ENCODE measurements at places on chromosomes 4 and X.

- peak; percentile 59 for DNase-seq
Measured at GRCh38 chr4:40334591-40335524, at the start of gene CHRNA9. TSS of gene CHRNA9 (plus strand) at chr4:40335333. CDS start at chr4:40335468, 135 bp downstream.

- DNase-seq, result no peak
Measured at GRCh38 chr4:81494031-81494431, 22.3 kb upstream of the RASGEF1B start.

DNA sequence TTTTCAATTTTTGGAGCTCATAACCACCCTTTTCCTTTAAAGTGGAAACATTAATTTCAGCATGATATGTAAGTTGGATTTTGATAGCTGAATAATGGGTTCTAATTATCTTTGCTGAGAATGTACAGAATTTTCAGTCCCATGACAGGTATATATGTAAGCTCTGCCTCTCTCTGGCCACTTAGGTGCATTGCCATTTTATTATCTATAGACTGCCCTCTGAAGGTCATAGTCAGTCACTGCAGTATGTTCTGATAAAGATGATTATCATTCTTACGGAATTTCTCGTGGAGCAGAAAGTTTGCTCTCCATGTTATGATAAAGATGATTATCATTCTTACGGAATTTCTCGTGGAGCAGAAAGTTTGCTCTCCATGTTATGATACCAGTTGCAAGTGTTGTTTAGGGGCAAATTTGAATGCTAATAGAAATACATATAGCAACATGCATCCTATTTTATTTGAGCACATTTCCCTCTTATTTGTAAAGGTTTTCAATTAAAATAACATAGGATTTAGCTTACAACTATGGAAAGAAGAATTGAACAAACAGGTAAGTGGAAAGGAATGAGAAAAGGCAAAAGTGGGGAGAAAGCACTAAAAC is 10.4 kb downstream of the AFP start:
- peak; percentile 81 for DNase-seq

GRCh38 chrX:13688958-13689740 is at the start of gene RAB9A:
TSS of gene RAB9A (plus strand) at chrX:13689128. CDS start at chrX:13708747, 19,619 bp downstream.
- peak; percentile 79 for DNase-seq

DNA sequence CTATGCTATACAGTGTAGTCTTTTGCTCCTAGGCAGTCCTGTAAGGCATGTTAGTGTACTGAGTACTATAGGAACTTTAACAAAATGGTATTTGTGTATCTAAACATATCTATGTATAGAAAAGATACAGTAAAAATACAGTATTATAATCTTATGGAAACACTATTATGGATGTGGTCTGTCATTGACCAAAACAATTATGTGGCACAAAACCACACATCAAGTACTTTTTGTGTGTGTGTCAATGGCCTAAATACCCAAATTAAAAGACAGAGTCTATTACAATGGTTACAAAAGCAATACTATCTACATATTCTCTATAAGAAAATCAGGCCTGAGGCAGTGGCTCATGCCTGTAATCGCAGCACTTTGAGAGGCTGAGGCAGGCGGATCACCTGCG is 610.2 kb upstream of the NDST4 start:
- DNase-seq, result no peak

DNA sequence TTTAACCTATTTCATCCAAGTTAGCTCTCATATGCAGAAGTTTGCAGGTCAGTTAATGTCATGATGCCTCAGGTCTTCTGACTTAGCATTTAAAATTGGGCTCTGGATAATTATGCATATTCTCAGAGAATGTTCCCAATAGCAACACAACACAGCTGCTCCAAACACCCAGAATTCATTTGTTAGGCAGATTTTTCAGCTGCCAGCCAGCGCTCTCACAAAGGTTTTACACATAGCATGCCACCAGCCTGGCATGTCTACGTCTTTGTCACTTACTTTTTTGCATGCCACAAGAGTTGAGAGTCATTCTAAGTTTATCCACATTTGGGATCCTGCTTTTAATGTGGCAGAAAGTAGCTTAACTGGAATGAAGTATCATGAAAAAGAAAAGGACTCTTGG is 84.8 kb downstream of the LIMCH1 start:
- DNase-seq, result peak; percentile 44

DNA sequence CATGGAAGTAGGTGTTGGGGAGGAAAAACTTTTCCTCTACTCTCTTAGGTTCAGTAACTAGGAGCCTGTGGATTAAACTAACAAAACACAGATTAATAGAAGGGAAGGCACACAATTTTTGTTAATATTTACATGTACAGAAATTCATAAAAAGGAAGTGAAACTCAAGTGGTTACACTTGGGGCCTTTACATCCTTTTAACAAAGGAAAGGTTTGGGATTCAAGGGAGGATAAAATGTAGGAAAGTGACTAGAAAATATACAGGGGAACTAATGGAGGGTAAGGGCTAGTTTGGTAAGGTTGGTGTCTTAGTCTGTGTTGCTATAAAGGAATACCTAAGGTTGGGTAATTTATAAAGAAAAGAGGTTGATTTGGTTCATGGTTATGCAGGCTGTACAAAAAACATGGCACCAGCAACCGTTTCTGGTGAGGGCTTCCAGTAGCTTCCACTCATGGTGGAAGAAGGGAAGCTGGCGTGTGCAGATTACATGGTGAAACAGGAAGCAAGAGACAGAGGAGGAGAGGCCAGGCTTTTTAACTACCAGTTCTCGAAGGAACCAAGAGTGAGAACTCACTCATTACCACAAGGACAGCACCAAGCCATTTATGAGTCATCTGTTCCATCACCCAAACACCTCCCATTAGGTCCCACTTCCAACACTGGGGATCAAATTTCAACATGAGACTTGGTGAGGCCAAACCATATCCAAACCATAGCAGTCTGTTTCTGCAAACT is 124.4 kb downstream of the CHRDL1 start:
- DNase-seq, result no peak

GRCh38 chrX:106897259-106897658 is 5.9 kb downstream of the RIPPLY1 start:
- no peak for DNase-seq

DNA sequence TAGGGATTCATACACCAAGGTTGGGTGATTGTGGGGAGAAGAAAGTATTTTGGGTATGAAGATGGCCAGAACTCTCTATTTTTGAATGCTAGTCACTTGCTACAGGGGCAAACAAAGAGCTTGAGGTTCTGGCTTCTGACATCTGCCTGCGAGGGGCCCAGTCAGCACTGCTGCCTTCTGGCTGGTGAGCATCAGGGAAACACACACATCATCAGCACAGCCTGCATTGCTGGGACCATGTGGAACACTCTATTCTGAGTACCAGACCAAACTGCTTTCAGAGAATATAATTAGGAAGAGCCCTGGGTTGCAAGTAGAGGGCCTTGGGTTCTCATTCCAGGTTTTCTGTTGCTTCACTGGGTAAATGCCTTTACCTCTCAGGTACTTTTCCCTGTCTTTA is 14.1 kb downstream of the TRPC5 start:
- no peak for DNase-seq

GRCh38 chrX:69068301-69069085 is 96.8 kb downstream of the PJA1 start:
- DNase-seq, result no peak

GRCh38 chr4:47717188-47717587 is 120.7 kb downstream of the CORIN start:
- peak; percentile 45 for DNase-seq

DNA sequence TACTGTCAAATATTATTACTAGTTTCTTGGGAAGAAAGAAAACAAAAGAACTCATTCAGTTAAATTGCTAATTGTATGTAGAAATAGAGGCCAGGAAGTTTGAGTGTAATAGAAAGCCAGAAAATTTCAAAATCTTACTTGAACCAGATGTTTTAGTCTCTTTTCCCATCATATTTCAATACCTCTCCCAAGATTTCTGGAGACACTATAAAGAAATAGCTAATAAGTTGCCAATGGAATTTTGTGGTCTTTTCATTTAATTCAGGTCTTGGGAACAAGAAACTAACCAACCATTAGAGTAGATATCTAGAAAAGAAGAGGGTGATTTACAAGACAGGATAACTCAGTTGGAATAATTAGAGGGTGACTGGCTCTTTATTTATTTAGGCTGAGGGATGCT is 112.2 kb downstream of the AGTR2 start:
- DNase-seq, result no peak

DNA sequence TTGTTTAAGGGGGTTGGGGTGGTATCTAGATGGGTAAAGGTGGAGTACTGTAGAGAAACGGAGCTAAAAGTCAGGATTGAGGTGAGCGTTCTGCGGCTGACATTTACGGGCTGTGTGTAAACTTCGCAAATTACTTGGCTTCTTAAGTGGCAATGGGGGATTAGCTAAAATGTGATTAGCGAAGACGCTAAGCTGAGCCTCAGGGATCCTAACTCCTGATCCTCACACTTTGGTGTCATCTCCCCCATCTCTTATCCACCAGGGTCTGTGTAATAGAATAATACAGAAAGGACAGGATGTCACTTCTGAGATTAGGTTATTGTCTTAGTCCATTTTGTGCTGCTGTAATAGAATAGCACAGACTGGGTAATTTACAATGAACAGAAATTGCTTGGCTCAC is 10.6 kb upstream of the FAT1 start:
- DNase-seq, result no peak

DNA sequence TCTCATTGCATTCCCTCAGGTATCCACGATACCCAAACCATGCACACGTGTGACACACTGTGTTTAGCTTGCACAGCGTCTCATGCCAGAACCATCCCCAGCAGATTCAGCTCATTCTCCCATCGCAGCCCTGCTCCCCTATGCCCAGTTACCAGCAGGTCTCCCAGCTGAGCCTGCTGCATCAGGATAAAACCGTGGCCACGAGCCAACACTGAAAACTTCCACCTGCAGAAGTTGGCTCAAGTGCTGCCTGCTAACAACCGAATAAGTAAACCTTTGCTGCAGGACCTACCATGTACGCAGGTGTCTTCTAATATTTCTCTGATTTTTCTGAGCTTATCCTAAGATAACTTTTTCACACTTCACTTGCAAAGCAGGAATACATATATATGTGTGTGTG is 120.4 kb upstream of the STS start:
- DNase-seq, result no peak

GRCh38 chrX:56802428-56802827 is 73.4 kb downstream of the NBDY start:
- DNase-seq, result no peak

- DNase-seq, result no peak
Measured at GRCh38 chrX:115367455-115367854, 77.9 kb downstream of the LUZP4 start.

- DNase-seq, result no peak
Measured at GRCh38 chr4:163591614-163592020, 97.1 kb downstream of the TMA16 start.

GRCh38 chr4:86557526-86557925 is 36.6 kb upstream of the PTPN13 start:
- DNase-seq, result no peak

DNA sequence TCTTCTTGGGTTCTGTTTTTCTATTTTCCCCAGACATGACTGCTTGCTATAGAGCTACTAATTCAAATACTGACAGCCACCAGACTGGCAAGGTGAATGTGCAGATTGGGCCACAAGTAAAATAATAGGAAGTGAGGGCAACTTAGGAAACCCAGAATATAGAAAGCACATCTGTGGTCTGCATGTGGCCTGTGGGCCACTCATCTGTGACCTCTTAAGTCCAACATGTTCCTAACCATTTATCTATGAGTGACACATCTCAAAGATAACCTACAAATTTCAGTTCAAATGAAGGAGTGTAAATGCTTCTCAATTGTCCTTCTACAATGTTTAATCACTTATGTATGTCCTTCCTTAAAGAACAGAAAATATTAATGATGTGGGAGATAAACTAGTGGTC is 128.9 kb downstream of the REELD1 start:
- no peak for DNase-seq

GRCh38 chr4:164943192-164943591 is 34.3 kb downstream of the TRIM61 start:
- DNase-seq, result no peak

DNA sequence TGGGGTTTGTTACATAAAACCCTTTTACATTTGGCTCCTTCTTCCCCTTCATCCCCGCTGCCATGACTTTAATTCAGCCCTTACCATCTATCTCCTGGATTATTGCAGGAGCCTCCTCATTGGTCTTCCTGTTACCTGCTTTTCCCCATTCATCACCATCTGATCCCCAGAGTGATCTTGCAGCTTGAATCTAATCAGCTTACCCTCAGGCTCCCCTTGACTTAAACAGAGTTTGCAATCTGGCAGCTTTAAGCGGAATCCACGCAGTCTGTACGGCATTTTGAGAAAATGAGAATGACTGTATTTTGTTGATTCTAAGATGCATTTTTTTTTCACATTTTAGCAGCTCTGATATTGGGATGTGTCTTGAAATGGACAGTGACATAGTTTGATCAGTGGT is 14.9 kb upstream of the PPEF1 start:
- DNase-seq, result no peak

DNA sequence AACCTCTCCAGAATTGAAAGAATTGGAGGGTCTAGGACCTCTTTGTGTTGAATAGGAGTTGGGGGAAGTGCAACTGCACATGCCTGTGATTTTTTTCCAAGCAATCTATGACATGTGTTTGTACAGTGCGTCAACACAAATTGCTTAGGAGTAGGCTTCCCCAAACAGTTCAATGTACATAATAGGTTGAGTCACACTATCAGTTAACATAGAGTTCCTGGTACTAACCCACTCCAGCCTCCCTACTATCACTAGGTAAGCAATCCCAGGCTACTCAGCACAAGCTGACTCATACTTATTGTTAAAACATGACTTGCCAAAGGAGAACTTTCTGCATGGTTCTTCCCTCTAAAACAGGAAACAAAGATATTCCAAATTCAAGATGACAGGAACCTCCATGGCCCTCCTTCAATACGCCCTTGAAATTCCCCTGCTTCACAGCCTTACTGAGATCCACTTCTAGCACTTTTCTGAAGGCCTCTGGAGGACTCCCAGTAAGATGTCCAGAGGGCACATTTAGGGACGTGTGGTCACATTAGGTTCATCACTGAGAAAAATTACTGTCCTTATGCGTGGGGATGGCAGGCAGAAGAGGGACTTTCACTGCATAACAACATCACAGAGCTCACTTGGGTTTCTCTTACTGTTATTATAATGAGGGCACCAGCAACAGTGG is 8.4 kb upstream of the VSIG1 start:
- DNase-seq, result no peak

GRCh38 chr4:48963042-48963679 is 22.9 kb upstream of the CWH43 start:
- DNase-seq, result peak; percentile 94

GRCh38 chrX:17161991-17162390 is 213.0 kb upstream of the NHS start:
- no peak for DNase-seq

- DNase-seq, result no peak
Measured at GRCh38 chr4:33090910-33091309, 2370.7 kb downstream of the PCDH7 start.

DNA sequence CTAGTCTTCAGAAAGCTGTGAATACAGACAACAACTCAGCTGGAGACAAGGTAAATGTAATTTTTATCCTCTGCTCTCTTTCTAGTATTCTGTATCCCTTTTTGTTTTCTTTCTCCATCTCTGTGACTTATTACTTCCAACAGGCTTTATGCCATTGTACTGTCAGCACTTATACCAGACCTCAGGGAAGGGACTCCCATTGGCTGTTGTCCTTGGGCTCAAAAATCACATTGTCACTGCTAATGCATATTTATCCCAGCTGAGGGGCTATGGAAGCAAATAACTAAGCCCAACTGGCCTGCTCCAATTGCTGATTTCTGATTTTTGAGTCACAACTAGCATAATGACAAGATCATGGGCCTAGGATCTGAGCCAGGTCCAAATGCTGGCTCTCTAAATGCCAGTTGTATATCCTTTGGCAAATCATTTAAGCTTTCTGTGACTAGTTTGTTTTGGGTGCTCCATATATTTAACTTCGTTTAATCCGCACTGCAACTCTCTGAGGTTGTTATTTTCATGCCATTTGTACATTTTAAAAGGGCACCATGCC is 395.1 kb upstream of the GNPDA2 start:
- DNase-seq, result no peak
